ENCODE measurements at places on chromosomes 5 and 9. TPM values are rescaled to one million over a fixed set of nuclear protein-coding genes. Genes with fewer than 3 reads are reported as not detected.
A peak's percentile ranks its signal among the peaks of the same experiment; 100 is the strongest.

GRCh38 chr9:86202338-86202882, 57.0 kb downstream of the C9orf153 start:
- no peak for DNase-seq

GRCh38 chr9:13396418-13396817, 116.9 kb upstream of the MPDZ start:
- no peak for DNase-seq

- no peak for DNase-seq
Measured at GRCh38 chr5:30099634-30100033, 1093.9 kb upstream of the CDH6 start.

Gene PCA3
- total RNA-seq: not detected

DNA sequence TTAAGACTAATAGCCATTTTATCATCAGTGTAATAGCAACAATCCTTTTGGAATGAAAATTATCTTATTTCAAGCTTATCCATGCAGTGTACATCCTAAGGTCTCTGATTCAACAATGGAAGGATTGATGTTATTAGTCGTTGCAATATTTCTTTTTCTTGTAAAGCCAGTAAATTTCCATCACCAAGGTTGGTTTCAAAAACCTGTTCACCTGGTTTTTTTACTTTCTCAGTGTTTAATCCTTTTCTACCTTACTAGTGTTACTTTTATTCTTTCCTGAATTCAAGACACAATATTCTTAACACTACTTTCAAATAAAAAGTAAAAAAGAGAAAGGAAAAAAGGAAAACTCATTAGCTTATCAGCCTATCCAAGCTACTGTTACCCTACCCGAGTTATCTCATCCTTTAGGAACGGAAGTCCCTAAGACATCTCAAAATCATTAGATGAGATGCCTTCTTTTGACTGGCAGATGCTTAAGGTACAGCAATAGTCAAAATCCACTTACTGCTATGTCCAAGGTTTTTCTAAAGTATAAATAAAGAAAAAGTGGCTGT, 5.4 kb downstream of the ZFR start:
- no peak for DNase-seq

- no peak for DNase-seq
Measured at GRCh38 chr5:92874790-92875189, 706.2 kb downstream of the NR2F1-AS1 start.

Gene CTSV
- 1.5 TPM for total RNA-seq

Gene SLC6A18
- total RNA-seq: not detected

DNA sequence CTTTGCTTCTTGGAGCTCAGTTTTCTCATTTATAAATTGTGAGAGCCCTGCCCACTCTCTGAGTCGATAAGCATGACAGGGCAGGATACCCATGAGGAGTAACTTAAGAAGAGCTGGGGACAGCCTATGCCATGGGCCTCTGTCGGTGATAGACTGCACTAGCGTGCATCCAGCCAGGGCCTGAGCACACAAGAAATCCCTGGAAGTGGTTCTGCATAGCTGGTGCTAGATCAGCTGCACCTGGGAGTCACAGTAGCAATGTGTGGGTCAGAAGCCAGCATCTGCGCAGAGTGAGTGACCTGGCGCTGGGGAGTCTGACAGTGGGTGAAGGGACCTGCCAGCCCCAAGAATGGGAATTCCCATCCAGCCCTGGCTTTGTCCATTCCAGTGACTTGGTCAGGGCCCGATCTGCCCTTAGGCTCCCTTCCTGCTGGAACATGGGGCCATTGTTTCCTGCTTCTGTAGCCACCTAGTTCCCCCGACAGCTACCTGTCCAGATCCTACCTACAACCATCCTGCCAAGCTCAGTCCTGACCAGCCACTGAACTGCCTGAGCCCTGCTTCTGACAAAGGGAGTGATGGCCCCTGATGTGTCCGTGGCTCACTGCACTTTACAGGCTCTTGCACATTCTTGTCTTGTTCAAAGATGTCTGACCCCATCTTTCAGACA, 35.9 kb upstream of the NANS start:
- DNase-seq: no peak

Gene UBE2D2
- 57.5 TPM for total RNA-seq

DNA sequence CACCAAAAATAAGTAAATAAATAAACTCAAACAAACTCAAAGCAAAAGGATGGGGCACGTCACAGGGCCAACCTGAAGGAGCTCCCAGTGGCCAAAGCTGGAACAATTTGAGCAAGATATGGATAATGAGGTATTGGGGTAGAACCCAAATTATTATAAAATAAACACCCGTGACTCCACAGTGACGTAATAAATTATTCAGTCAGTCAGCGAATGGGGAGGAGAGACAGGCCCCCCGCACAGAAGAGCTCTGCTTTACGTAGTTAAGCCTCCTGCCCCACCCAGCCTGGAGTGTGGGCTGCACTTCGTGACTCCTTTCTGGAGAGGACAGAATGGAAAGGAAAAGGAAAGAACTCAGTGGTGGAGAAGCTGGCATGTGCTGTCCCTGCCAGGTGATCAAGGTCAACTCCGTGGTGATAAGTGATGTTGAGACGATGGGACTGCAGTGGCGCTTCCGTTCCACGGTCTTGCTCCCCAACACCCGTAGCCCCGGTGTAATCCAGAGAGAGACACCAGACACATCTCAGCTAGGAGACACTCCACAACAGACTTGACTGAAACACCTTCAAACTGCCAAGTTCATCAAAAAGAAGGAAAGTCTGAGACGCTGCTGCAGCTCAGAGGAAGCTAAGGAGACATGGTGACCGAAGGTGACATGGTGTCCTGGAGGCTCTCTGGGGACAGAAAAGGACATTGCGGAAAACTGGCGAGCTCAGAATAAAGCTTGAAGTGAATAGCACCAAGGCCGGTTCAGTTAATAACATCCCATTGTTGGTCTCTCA, 83.3 kb upstream of the COL5A1 start:
- peak; percentile 64 for DNase-seq

Gene PPIC
- 21.6 TPM for total RNA-seq

- peak; percentile 64 for DNase-seq
Measured at GRCh38 chr5:139914218-139914807, 118.7 kb downstream of the PSD2 start.

DNA sequence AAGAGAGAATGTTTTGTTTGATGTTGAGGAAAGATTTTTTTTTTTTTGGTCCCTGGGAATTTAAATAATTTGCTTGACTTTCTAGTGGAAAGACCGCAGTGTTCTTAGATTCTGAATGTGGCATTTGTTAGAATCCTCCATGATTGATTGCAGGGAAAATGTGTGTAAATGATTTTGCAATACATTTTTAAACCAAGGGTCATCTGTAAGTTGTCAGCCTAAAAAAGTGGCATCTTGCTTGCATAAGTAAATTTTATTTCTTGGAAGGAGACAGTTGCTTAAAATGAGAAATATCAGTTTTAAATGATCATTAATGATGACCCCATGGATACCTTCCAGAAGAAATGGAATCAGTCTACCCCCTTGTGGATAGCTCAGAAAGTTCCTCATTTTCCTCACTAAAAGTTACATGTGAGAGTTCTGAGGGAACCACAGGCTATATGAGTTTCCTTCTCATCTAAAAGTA, 105.1 kb upstream of the SLC25A48 start:
- DNase-seq: no peak

GRCh38 chr5:139037732-139038131, 160.4 kb downstream of the SIL1 start:
- no peak for DNase-seq

Gene GFRA3
- 4.7 TPM for total RNA-seq

Gene C5orf52
- total RNA-seq: not detected

GRCh38 chr9:114616684-114617520, 5.8 kb downstream of the TMEM268 start:
- DNase-seq: no peak

DNA sequence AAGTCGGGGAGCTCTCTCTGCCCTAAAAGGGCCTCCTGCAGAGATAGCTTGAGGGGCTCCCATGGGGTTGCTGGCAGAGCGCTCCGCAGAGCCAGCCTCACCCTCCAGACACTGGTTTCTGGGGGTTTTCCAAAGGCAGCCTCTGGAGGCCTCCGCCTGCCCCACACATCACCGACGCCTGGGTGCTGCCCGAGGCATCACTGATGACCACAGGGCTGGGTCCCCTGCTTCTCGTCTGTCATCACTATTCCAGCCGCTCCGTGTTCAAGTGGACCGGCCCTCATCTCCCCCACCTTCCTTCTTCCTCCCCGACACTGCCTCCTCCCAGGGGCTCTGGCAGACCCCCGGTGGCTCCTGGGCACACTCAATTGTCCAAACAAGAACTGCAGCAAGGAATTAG, 64.1 kb upstream of the IRX4 start:
- DNase-seq: no peak

DNA sequence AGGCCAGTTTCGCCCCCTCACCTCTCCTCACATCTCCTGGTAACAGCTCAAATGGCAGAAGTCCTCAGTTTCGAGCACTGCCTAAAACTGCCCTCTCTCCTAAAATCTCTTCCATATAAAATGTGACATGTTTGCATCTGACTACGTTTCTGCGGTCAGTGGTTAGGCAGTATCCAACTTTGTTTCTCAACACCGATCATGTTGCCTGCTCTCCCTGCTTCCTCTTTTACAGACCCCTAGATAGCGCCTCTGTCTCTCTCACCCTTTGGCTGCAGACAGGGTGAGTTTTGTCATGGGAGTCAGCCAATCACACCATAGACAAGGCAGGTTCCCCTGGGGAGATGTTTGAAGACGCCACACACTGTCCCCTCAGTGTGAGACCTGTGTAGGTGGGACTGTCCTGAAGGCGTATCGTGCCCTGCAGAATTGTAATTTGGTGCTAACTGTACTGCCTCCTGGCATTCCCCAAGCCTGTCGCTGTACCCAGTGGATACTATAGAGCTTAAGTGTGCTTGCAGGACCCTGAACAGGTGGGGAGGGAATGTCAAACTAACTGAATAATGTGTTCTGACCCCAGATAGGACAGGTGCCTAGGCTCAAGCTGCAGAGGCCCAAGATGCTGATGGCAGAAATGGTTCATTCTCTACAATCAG, 1.1 kb downstream of the HEXB start:
- DNase-seq: no peak

Gene NSD1
- 45.4 TPM for total RNA-seq

GRCh38 chr9:89345476-89345875, 27.2 kb downstream of the SECISBP2 start:
- no peak for DNase-seq

DNA sequence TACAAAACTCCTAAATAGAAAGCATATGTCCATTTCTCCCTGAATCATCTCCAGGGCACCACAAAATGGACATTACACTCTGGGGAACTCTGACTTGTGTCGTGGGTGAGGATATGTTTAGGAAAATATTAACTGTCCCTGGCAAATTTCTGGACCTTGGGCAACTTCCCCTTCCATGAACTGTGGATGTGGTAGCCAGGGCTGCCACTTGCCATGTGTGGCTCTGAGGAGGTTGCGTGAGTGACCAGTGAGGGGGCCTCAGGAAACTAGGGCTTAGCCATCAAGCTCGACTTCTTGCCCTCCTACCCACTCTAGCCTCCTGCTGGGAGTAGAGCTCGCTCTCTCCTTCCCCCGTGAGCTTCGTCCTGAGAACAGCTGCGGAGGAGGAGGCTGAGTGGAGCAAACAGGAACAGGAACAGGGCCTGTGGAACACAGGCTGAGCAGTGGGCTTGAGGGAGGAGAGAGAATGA, 13.8 kb upstream of the STC2 start:
- no peak for DNase-seq

DNA sequence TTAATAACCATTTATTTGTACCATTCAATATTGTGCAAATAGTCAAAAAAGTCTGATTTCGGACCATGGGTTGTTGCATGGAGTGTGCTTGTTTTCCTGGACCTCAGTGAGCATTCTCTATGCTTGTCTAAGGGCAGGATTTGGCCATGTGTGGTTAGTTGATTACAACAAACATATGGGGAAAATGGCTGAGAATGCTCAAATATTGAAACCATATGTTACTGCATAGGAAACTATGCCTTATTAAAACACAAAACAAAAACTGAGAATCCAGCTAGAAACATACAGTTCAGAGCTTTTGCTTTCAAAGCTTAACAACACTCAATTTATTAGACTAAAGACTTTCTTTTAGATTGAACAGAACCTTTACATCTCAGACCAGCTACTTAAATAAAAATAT, 928.3 kb downstream of the NR2F1-AS1 start:
- no peak for DNase-seq

- DNase-seq: no peak
Measured at GRCh38 chr9:6194934-6195333, 20.7 kb upstream of the IL33 start.

Gene HAVCR1
- total RNA-seq: not detected

GRCh38 chr5:56419667-56420066, 186.5 kb upstream of the ANKRD55 start:
- DNase-seq: no peak

GRCh38 chr5:167936022-167936421, 355.4 kb upstream of the WWC1 start:
- no peak for DNase-seq

DNA sequence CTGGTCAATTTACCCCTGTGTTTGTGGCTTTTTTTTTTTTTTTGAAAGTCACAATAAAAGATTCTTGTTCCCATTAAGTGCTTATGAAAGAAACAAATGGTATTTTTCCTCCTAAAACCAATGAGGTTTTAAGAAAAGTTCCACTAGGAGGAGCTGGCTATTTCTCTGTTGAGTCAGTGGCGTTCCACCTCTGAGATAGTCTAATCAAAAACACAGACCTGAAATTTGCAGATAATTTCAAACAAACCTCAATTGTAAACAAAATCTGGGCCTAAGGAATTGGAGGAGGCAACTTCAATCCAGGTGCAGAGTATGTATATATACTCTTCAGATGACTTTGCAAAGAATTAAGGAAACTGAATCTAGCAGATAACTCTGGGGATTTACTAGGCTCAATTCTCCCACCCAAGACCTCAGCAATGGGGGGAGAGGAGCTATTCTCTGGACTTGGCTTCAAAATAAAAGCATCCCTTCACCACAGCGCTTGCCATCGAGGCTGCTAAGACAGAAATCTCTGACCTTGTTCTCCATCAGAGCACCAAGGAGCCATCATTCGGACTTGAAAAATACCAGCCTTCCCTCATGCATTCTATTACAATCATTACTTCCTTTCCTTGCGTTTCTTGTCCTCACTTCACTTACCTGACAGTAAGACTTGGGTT, 52.4 kb downstream of the FANCC start:
- DNase-seq: no peak

- no peak for DNase-seq
Measured at GRCh38 chr5:39447968-39448367, 23.2 kb upstream of the DAB2 start.

Gene RLN1
- not detected for total RNA-seq

- DNase-seq: no peak
Measured at GRCh38 chr5:126014676-126015075, 408.5 kb upstream of the GRAMD2B start.

Gene NUTM2F
- not detected for total RNA-seq

Gene IL33
- total RNA-seq: 35.4 TPM

- DNase-seq: no peak
Measured at GRCh38 chr5:32263684-32264083, 49.1 kb downstream of the MTMR12 start.

- no peak for DNase-seq
Measured at GRCh38 chr9:7707934-7708333, 91.6 kb downstream of the DMAC1 start.

DNA sequence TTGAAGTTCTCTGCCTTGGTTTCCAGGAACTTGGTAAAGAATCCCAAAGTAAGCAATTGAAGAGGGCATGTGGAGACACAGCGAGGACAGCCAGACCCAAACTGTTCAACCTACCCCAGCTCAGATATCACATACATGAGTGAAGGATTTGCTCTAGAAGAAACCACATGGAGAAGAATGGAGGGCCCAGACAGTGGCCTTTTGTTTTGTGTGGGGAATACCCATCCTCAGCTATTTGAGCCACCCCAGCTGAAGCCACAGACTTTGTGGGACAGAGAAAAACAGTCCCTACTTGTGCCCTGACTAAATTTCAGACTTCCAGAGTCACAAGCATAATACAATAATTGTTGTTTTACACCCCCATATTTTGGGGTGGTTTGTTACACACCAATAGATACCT, 387.1 kb downstream of the ZSWIM6 start:
- no peak for DNase-seq

Data from vagina (tissue), 2 donors.